Mucosa of gallbladder (tissue), 1 donor: ENCODE measurements at places on chromosomes 5 and 9. TPM values are rescaled to one million over a fixed set of nuclear protein-coding genes. Genes with fewer than 3 reads are reported as not detected.

SUSD3 gene
- total RNA-seq = 5.0 TPM

COL23A1 gene
- 0.86 TPM for total RNA-seq

GRCh38 chr5:34675857-34676256, 19.7 kb downstream of the RAI14 start:
- no peak for DNase-seq

DNA sequence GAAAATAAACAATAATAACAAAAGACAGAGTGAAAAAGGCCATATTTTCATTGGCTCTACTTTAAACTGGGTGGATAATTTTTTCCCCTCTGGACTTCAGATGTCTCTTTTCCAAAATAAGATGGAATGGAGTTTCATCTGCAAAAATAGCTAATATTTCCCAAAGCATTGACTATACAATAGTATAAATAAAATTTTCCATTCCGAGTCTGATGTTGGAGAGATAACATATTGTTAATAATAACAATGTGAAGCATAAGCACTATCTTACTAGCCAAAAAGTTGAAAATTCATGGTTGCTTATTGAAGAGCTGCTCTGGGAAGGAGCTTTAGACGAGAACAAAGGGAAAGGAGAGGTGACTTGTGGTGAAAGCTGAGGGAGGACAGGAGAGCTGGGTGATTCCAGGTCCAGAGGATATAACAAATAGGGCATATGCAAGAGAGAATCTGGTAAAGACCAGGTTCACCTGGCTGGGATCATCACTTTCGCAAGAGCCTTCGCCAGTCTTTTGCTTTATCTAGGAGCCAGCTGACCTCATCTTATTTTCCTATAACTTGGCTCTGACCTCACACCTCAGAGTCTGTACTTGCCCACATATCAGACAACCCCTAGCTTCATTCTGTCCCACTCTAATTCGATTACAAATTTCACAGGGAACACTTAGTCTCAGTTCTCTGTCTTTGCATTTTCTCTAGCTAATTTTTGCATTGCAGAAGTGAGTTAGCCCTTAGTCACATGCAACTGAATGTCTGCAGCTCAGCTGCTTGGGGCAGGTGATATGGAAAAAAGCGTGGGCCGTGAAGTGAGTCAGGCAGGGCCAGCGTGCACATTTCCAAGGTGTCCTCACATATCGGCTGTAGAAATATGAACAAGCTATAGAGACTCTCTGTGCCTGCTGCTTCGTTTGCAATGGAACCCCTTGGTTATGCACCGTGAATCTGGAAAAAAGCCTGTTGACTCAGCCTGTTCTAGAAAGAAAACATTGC, 7.6 kb upstream of the ZNF474 start:
- no peak for DNase-seq

DNA sequence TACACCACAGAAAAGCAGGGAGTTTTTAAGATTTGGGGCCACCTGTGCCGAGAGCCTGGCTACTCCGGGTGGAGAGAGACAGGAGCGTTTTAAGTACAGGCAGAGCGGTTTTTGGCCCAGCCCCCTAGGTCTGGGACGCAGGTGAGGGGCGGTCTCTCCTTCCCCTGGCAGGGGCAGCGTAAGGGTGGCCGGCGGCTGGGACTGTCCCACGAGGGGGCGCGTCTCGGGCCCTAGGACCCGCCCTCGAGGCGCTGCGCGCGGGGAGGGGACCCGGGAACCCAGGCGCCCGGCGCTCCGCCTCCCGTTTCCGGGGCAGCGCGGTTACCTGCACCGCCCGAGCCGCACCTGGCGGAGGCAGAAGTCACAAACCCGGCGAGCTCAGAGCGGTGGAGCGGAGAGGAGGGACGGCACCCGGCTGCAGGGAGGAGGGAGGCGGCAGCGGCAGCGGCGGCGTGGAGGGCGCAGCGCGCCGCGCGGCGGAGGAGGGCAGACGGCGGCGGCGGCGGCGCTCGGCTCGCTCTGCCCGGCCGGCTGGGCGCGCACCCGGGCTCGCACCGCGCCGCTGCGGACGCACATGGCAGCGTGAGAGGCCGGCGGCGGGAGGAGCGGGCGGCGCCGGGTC, at the start of gene WWC1:
Gene WWC1, plus strand, starts transcription at position 304 of the 622 bp plus-strand sequence. CDS start 508 bp downstream, outside the sequence.
- DNase-seq = peak; percentile 81

DNA sequence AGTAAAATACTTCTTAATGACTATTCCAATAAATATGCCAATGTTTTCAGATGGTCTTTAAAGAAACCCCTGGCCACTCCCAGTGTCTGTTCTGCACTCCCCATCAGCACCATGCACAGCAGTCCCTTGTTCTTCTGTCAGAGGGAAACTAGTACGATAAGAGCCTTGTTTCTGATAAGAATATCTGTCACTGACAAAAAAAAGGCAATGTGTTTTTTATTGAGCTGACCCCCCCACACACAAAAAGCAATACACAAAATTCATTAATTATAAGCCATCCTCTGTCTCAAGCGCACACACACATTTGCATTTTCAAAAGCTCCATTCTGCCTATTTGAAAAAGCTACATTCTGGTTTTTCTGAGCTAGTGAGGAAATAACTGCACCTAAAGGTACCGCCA, 119.1 kb downstream of the ENC1 start:
- DNase-seq = no peak
